ENCODE measurements at places on chromosomes 4 and X. TPM values are rescaled to one million over a fixed set of nuclear protein-coding genes. Genes with fewer than 3 reads are reported as not detected.

GRCh38 chr4:156293657-156294297 is 340.1 kb upstream of the CTSO start:
- no peak for DNase-seq

DNA sequence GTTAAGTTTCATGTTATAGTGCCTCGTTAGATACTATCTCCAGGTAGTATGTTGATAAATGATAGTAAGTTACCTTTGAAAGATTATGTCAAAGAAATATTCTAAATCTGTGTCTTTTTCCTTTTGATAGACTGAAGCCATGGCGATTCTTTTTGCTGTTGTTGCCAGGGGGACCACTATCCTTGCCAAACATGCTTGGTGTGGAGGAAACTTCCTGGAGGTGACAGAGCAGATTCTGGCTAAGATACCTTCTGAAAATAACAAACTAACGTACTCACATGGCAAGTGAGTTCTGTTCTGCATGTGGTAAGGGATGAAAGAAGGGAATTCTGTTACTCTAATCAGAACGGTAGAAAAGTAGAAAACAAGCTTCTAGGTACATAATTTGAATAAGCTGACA is 8.2 kb downstream of the VAMP7 start:
- no peak for DNase-seq

DNA sequence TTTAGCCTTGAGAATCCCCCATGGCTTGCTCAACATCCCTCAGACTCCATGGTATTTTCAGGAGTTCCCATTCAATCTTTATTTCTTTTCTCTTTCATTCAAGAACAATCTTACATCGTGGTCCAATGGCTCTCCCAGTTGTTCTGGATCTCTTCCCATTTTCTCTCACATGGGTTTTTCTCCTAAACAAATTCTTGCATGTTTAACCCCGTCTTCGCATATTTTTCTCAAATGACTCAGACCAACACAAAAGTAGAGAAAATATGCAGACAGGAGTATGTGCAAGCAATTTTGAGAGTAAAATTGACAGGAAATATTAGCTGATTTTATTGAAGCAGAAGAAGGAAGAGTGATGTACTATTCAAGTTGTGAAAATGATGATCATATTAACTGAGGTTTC is 396.4 kb upstream of the TRAM1L1 start:
- no peak for DNase-seq

- no peak for DNase-seq
Measured at GRCh38 chr4:148196164-148196563, 246.1 kb downstream of the NR3C2 start.

DNA sequence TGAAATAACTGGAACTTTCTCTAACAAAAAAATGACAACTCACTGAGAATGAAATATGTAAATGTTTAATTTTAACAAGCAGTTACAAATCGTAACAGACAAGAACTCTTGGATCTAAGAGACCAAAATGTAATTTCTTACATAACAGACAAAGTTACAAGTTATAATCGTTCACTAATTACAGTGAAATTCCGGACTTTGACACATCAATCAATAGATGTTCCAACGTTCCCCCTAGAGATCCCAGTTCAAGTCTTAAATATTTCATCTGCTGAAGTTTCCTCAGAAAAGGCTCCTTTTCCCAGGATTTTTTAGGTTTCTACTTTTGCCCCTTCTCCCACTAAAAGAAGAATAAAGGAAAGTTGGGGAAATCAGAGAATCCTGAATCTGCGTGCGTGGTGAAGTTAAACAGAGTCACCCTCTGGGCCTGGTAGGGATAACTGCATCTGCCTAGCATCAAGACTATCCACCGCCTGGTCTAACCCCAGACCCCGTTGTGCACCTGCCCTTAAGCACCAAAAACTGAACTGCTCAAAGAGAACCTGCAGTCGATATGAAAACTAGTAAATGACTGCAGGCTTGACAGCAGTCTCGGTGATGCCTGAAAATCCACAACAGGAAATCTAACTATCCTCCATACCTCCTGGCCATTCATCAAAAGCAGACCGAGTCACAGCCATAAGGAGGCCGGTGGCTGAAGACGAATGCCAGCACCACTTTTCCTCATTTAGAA is 2.3 kb downstream of the IRF2 start:
- DNase-seq: no peak

DNA sequence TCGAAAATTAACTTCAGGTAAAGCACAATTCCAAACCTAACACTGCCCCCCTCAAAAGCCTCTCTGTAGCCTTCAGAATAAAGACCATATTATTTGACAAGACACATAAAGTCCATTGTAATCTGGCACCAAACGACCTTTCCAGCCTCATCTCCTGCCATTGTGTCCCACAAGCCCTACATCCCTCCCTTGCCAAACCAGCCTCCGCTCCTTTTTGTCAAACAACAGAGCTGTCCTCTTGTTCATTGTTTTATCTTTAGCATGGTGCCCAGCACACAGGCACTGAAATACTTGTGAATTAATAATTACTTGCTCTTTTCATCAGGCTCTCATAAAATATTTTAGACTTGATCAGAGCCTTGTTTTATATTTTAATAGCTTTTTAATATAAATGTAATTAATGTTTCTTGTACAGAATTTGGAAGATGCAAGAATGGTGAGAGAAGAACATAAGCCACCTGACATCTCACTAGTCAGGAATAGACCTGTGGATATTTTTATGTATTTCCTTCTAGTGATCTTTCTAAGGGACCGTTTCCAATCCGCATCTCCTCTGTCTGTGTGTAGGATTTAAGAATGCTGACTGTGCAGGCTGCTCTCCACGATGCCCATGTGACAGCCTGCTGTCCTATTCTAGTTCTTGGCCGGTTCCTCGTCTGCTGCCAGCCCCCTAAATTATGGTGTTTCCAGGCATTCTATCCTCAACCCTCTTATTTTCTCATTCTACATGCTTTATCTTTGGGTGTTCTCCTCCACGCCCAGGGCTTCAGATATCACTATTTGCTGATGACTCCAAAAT is 3.0 kb upstream of the IRF2 start:
- no peak for DNase-seq

DNA sequence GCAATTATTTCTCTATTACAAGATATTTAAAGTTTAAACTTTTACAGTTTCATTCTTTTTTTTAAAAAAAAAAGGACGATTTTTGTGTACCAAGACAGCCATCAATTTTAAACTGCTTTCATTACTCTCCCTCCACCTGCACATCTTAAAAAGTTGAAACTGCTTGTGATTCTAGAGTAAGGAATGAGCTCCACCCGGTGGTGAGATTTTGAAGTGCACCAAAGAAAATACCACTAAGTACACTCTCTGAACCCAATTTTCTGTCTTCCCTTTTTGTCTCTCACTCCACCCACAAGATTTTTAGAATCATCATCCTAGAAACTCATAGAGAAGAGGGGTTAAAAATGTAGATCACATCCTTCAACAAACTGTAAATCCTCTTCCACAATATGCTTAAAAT is 91.3 kb upstream of the WDR44 start:
- no peak for DNase-seq

- DNase-seq: no peak
Measured at GRCh38 chr4:54144661-54145171, 44.8 kb downstream of the GSX2 start.

DNA sequence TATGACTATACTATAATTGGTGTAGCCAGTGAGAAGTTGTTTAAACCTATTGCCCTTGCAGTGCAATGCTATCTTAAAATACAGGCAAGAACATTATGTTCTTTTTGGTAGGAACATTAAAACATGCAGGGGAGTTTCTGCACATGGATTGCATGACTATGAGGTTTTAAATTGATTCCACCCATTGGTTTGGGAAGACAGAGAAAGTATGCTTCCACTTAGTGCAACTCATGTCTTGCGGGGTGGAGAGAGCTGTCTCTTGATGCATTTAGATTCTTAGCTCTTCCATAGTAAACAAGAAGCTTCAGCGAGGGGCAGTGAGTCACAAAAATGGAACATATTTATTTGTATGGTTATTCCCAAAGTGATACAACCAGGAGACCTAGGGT is 39.5 kb upstream of the RASL11B start:
- DNase-seq: no peak

GRCh38 chrX:112874175-112874574 is 33.5 kb upstream of the AMOT start:
- DNase-seq: no peak

- no peak for DNase-seq
Measured at GRCh38 chr4:59848457-59848856, 1351.7 kb upstream of the ADGRL3 start.

- DNase-seq: no peak
Measured at GRCh38 chr4:7189475-7190277, 2.7 kb upstream of the SORCS2 start.

DNA sequence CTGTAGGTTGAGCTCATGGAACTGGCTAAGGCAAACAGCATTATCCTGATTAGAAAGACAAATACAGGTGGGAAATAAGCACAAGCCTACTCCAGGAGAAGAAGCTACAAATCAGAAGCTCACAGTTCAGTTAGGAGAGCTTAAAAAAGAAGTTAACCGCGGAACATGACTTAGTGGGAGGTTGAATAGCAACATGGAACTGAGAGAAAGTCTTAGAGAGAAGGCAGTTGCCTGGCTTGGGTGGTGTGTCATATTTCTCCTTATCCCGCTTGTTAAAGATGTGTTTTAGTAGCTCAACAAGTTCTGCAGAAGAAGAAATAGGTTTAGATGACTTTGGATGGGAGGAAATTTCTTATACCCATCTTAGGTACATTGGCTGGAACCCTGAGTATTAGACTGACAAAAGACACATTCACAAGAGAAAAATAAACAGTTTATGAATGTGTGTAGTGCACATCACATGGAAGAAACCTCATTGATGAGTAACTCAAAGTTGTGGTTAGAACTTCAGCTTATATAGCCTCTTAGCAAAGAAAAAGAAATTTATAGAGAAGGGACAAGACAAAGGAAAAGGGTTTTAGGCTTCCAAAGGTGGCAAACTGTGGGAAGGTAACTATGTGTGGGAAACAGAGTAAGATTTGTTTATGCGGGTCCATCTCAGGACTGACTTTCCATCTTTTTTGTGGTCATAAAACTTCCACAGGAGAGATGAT is 37.4 kb upstream of the RXFP1 start:
- DNase-seq: no peak

DNA sequence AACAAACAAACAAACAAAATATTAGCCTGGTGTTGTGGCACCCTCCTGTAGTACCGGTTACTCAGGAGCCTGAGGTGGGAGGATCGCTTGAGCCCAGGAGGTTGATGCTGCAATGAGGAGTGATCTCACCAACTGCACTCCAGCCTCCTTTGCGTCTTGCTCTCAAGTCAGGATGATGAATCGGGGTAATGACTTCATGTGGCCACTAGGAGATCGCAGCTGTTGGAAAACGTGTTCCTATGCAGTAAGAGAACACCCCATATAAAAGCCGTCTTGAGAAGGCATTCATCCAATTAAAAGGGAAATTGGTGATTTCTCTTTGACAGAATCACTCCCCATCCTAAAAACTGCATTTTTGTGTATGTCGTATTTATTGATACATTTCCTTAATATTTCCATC is 6.9 kb downstream of the CCNB3 start:
- DNase-seq: no peak

- no peak for DNase-seq
Measured at GRCh38 chr4:48333587-48333986, 7.7 kb upstream of the SLAIN2 start.

GRCh38 chrX:31854716-31855115 is 782.9 kb upstream of the FTHL17 start:
- DNase-seq: no peak

- DNase-seq: no peak
Measured at GRCh38 chr4:84582988-84583875, at the start of gene CDS1. Gene CDS1 (plus strand): TSS chr4:84583127. CDS start chr4:84583402, 275 bp downstream.

Gene DMRTC1B
- 5.3 TPM for polyA plus RNA-seq

Gene LPAR4
- polyA plus RNA-seq: 22.6 TPM

Gene DMRTC1
- polyA plus RNA-seq: 0.96 TPM

Gene CTAG1B
- not detected for polyA plus RNA-seq

Gene MAGEE1
- 6.0 TPM for polyA plus RNA-seq

Gene SERTM2
- not detected for polyA plus RNA-seq

Gene APBB2
- 44.4 TPM for polyA plus RNA-seq

Gene KIT
- polyA plus RNA-seq: 20.0 TPM

Gene KCTD8
- 4.9 TPM for polyA plus RNA-seq

Gene CXCL5
- polyA plus RNA-seq: 0.11 TPM

Gene NOA1
- polyA plus RNA-seq: 23.0 TPM

Gene MAGEC3
- not detected for polyA plus RNA-seq
